ENCODE measurements at places on chromosomes 1 and 21.

DNA sequence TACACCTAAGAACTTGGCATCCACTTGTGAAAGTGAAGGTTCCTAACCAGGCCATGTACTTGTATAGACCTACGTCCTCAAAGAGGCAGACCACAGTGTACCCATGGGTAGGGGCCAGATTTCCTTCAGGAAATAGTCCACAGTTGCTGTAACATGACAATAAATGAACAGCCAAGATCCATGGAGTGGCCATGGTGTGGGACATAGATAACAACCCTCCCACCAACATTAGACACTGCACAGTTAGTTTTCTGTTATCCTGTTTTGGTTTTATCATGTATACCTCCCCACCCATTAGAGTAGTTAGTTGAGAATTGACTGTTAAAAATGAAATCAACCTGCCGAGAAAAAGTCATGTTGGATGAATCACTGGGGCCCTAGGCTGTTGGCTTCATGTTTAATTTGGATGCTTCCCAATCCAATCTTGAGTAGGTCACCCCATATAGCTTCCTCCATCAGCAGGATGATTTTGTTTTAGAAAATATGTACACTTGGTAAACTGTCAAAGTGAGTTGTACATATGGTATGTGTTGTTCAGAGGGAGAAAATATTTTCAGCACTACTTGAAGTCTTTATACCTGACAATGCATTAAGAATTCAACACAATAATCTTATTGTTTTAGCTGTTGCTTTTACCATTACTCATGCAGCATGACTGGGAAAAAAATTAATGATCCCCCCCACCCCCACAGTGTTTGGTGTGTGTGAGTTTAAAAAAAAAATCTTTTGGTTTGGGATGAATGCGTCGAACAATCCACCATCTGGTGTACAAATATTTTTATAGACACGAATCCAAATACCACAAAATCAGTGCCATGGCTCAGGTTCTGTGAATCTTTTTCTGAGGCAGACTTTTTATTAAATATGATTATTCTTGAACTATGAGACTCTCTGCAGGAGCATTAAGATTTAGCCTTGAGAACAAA is 88.3 kb upstream of the ARHGAP29 start:
- DNase-seq, result no peak

DNA sequence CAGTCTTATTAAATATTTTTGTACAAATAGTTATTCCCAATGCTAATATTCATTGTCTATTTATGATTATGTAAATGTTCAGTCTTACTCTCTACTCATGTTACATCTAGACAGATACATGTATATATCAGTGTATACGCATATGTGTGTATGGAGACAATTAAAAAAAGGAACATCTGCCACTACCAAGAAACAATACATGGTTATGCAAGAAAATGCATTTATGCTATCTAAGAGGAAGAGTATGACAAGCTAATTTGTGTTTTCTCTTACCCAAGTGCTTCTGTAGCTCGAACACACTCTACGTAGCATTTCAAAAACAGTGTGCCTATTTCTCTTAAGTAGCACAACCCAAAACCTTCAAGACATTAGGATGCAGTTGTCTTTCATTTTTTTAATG is 6.1 kb upstream of the RLF start:
- DNase-seq, result no peak

DNA sequence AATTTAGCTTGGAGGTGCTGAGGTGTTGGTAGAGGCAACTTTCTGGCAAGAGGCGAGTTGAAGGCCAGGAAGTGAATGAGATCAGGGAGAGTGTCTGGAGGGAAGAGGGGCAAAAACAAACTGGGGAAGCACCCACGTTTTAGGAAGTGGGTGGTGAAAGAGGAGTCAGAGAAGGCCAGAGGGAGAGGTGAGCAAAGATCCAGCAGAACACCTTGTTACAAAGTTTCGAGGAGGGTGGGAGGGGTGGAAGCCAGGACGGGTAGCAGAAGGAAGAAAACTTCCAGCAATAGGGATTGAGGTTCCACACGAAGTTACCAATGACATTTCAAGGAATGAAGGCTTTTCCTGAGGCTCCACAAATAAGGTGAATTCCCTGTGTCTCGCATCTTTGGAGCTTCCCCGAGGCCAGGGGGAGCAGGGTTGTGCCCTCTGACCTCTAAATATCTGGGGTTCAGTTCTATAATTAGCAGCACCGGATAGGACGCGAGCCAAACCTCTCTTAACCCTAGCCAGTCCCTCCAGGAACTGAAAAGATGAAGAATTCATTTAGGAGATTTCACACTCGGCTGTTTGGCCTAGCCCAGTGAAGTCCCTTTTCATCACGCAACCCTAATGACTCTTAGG is 578 bp upstream of the SESN2 start:
- DNase-seq, result no peak

DNA sequence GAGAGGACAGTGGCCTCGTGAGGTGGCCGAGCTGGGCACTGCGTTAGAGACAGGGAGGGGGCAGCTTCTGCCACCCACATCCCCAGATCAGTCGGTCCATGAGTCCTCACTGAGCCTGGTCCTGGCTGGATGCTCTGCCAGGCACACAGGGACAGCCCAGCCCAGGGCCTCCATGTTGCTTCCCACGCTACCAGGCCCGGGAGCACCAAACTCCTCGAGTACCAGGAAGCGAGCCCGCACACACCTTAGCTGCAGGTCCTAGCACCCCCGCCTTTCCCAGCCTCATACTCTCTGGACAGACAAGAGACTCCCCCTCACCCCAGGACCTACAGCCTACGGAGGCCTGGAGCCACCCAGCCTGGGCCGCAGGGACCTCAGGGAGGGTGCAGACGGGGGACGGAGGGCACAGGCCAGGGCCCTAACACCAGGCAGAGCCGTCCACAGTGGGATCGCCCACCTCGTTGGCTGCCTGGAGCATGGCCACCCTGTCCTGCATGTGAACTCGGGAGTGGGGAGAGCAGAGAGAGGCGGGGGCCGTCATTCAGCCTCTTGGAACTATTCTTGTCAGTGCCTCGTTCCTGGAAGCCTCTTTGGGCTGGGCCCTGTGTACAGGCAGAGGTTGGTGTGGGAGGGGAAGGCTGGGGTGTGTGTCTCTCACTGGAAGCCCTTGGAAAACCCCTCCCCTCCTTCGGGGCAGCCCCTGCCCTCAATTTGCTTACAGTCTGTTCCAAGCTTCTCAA is 90.9 kb upstream of the RUNX3 start:
- no peak for DNase-seq

DNA sequence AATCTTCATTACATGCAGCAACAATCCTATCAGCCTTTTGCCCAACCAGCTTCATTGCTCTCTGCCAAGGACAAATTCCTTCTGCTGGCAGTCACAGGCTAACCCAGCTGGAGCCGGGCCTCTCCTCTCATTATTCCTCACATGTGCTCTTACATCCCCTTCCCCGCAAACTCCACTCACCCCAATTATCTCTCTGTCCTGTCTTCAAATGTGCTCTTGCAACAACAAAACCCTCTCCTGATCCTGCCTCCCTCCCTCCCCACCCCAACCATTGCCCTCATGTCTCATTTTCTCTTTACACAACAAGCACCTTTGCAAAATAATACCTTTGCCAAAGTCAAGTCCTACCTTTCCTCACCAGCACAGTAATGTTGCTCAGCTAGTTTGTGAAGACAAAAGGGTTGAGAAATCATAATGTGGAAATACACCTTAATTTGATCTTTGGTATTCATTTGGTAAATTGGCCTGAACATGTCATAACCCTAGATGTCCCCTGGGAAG is 36.0 kb upstream of the DHCR24 start:
- no peak for DNase-seq

DNA sequence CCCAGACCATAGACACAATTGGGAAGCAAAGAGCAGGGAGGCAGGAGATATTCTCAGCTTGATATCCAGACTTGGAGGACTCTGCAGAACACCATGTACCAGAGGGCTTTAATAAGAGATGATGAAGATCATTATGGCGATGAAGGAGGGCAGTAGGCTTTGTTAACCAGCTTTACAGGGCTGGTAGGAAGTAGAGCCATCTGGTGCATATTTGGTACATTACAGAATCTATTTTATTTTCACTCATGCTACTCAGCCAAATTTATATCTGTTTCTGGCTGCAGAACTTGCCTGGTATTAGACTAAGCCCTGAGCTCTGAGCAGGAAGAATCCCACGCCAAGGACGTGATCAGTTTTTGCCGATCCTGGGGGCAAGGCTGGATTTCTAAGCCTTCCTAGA is 61.8 kb upstream of the SYT6 start:
- no peak for DNase-seq

DNA sequence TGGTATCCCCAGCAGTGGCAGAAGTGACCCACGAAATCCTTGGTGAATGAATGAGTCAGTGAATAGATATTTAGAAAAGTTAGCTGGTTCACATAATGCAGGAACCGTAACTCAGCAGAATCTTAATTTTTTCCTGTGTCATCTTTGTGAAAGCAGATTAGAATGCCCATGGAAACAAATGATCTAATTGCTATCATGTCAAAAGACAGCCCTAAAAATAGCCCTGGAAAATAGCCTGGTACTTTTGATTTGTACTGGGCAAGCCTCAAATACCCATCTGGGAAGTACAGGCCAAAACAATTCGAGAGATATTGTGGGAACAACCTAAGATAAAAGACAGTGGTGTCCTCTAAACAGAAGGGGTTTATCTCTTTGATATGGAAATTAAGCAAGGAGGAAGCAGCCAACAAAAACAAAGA is 21.1 kb downstream of the FYB2 start:
- DNase-seq, result no peak

GRCh38 chr21:35077975-35078374 is 28.9 kb upstream of the RUNX1 start:
- DNase-seq, result no peak

- DNase-seq, result no peak
These were observed 19.0 kb downstream of the DNALI1 start for GRCh38 chr1:37575692-37576091.

- peak; percentile 30 for DNase-seq
These were observed 8.5 kb upstream of the MATN1 start for GRCh38 chr1:30731806-30732276.

DNA sequence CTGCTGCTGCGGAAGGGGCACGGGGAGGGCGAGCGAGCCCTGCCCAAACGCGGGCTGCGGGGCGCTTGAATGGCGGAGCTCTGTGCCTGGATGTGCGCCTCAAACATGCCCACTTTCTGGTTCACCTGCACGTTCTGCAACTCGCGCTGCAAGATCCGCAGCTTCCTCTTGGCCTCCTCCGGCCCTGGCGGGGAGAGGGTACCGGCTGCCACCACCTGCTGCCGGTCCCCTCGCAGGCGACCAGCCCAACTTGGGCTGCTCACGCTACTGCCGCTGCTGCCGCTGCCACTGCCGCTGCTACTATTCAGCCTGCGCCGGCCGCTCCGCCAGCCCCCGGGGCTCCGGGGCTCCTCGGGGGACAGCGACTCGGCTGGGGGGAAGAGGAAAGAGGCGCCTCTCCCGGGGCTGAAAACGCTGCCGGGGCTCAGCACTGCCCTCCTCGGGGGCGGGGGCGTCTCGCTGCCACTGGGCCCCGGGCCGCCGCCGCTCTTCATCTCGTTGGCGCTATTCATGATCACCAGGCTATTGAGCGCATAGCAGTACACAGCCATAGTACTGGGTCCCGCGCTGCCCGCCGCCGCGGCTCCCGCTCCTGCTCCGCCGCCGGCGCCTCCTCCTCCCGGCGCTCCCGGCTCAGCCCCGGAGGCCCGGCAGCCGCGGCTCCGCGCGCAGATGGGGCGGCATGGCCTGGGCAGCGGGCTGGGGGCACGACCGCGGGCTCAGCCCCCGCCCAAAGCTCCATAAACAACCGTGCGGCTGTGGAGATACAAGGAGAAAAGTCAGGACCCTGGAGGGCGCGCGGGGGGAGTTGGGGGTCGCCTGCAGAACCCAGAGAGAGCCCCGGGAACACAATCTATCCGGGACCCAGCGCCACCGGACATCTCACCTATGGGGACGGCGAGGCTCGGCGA is 1.9 kb downstream of the ITPKB start:
- DNase-seq, result peak; percentile 61

DNA sequence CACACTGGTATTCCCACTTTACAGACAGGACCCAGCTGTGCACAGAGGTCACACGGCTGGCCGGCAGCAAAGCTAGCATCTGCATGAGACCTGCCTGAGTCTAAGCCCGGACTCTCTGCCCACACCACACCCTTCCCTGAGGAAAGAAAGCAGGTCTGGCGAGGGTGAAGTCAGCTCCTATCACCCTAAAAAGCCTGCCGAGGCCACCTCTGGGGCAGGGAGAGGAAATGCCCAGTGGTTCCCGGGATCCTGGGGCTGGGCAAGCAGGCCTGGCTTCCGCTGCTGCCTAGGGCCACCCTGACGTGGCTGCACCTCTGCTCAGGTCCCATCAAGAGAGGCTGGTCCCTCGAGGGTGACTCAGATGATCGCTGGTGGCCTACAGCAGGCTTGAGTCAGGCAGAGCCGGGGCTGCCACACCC is 42.2 kb downstream of the RAP1GAP start:
- no peak for DNase-seq

- no peak for DNase-seq
These were observed 91.3 kb upstream of the COA6 start for GRCh38 chr1:234281826-234282489.

GRCh38 chr21:36460866-36461265 is 19.1 kb downstream of the CLDN14 start:
- DNase-seq, result no peak
